ENCODE measurements at places on chromosomes 12 and 14.

DNA sequence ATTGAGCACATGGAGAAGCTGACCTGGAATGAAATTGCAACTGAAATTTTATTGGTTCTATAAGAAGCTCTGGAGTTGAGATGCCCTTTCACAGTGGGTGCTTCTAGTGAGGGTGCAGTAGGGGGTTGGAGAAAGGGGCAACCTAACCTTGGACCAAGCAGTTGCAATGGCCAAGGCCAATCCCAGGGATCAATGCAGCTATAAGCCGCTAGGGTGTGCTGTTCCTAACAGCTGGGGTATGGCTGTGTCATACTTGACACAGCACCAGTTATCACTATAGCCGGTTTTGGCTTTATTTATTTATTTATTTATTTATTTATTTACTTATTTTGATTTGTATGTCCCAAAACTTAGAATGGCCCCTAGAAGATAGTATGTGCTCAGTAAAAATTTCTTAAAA is 505.9 kb downstream of the FLRT2 start:
- DNase-seq: no peak

DNA sequence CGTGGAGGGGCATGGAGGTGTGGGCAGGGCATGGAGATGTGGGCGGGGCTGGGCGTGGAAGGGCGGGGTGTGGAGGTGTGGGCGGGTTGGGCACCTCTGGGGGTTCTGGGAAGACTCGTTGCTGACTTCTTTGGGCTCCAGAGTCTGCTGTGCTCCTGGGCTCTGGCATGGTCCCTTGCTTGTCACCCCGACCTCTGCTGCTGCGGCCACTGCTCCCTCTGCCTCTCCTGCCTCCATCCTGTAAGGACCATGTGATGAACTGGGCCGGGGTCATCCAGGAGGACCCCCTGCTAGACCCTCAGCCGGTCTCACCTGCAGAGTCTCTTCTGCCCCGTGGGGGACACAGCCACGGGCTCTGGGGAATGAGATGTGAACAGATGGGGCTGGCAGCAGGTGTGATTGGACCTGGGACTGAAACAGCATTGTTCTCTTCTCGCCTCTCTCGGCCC is 15.3 kb downstream of the NOC4L start:
- no peak for DNase-seq

DNA sequence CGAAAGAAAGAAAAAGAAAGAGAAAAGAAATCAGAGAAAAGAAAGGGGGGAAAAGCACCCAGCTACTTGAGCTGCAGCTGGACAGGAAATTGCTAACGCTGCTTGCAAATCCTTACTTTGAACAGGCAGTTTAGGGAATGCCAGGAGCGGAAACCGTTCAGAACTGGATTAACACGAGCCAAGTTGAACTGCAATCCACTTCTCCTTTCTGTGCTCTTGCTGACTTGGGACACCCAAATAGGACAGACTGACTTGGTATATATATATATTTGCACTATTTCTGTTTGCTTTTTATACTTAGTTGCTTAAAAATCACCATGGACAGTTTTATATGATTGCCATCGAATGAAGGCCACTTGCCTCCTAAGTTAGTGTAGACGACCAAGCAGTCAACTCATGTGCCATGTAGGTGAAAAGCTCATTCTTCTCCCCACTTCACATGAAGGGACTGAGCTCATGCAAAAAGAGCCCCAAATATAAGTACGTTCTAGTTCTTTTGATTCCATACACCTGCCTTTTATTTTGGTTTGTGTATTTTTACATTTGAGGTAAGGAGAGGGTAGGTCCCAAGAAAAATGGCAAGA is 5.5 kb downstream of the DUSP6 start:
- DNase-seq: no peak

DNA sequence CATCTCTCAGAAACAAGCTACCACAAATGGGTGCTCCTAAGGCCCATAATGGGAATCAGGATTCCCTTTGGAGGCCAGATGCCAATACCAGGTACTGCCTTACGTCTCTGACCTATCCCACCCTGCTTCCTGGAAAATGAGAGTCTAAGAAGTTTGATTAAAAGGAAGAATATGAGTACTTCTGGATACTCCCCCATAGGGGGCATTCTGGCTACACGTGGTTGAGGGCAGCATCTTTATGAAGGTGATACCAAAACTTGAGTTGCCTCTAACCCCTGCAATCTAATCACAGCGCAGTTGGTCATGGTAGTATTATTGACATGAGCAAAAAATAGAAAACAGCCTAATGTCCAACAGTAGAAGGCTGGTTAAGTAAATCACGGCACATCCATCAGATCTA is 184.2 kb upstream of the LHX5 start:
- no peak for DNase-seq

DNA sequence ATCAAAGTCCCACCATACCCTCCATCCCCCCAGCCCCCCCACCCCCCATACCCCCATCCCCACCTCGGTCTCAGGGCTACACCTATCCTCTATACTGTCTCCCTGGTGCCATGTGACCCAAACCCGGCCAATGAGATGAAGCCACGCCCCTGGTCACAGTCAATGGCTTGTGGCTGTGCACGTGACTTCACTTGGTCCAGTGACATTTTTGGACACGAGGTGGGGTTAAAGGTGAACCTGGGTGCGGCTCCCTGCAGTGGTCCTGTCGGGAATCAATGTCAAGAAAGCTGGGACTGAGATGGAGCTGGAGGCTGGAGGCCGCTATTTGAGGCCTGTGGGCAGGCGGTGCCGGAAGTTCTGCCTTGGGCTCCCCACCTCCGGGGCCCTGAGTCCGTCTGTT is 100.7 kb upstream of the MAP1LC3B2 start:
- DNase-seq: no peak

GRCh38 chr14:36430662-36431084 is 89.4 kb downstream of the NKX2-1 start:
- no peak for DNase-seq

DNA sequence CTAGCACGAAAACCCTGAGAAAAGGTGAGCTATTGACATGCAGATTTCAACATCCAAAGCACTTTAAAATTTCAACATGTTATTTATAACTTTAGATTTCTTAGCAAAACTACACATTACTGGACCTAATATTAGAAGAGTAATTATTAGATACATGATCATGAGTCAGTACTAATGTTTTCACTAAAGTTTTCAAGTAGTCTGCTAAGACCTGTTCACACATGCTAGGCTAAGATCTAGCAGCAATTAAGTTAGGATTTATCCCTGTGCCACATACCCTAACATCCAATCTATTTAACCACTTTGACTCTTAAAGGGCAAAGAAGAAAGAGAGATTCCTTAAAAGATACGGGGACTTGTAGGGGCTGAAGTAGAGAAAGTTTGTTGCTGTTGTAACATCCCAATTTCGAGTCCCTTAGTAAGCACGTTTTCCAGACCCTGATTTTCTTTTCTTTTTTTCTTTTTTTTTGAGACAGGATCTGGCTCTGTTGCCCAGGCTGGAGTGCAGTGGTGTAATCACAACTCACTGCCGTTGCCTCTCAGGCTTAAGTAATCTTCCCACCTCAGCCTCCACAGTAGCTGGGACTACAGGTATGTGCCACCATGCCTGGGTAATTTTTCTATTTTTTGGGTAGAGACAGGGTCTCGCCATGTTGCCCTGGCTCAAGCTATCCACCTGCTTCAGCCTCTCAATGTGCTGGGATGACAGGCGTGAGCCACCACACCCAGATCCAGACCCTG is 102.5 kb upstream of the ATF7IP start:
- no peak for DNase-seq

- DNase-seq: no peak
Observed at GRCh38 chr12:16675438-16675837, 69.5 kb upstream of the LMO3 start.

DNA sequence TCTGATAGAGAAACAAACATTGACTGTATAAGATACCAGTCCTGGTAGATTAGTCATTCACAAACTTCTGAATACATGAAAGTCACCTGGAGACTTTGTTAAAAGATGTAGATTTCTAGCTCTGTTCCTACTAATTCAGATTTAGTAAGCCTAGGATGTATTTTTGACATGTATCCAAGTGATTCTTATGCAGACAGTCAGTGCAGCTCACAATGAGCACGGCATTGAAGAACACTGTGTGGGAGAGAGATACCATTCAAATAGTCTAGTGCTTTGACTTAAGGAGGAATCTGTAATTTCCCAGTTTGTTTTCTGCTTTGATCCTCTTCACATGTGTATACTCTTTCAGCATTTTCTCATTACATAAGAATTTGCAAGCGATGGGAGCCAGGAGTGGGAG is 68.7 kb upstream of the STXBP6 start:
- DNase-seq: no peak

DNA sequence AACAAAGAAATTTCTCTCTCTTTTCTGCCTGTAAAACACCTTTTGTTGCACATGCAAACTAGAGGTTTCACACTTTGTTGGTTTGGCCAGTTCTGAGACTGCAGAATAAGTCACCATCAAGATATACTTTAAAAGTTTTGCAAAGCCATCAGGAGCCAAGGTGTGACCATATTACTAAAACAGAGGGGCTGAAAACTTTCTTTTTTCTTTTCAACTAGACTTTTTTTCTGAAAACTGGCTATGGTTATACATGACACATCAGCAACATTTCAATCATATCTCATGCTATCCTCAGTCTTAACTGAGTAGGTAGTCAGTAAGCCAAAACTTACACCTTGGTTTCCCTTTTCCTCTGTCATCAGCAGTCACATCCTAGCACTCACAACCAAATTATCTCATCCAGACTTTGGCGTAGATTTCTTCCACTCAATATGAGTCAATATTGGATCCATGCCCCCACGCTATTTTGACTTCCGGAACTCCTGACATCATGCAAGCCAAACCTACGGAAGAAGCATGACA is 4.1 kb upstream of the IFNG start:
- no peak for DNase-seq

GRCh38 chr12:50257236-50258166 is 25.8 kb downstream of the LIMA1 start:
- no peak for DNase-seq

DNA sequence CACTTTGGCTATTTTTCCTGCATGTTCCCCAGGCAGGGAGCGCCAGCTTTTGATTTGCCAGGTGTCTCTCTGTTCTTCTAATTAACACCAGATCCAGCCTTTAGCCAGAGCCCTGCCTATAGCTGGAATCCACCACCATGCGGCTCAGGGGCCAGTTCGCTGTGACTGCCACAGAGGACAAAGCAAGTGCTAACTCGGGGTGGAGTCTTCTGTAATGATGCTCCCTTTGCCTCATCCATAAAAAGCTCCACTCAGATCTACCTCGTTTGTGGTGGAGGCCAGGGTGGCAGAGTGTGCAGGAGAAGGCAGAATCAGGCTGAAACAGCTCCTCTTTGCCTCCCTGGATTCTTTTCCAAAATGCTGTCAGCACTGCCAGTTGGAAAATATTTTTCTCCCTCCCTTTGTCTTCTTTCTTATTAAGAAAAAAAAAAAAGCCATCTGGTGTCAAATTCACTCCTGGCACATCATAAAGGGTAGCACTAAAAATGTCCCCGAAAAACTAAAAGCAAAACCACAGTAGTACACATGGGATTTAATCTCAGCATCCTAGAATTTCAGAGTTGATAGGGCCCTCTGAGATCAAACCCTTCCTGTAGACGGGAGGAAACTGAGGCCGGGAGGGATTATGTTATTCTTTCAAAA is 18.0 kb upstream of the CTDSP2 start:
- DNase-seq: no peak

DNA sequence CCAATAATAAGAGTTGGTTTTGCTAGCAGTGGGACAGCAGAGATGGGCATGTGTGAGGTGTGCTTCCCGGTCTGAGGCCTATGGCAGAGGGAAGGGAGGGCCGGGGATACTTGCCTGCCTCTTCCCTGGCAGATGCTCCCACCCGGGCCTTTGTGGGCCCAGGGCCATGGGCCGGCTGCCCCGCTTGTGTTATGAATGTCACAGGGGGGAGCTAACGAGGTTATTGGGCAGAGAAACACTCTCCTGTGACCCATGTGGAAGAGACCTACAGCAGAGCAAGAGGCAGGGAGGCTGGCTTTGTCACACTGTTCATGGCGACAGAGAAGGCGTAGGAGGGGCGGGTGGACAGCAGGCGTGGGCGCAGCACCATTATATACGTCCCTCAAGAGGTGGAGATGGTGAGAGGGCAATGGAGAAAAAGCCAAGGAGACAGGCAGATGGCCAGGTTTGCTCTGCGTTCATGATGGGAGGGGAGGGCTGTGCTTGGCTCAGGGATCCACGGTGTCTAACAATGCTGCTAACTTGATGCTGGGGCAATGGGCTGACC is 13.3 kb downstream of the CCND2 start:
- DNase-seq: no peak

- DNase-seq: no peak
Observed at GRCh38 chr12:55830601-55831446, 1.4 kb upstream of the DNAJC14 start.

GRCh38 chr12:121536899-121537813 is 43.7 kb downstream of the KDM2B start:
- peak; percentile 14 for DNase-seq

Measured in kidney epithelial cell (primary cell).